ENCODE measurements at places on chromosomes 6 and 20. TPM values are rescaled to one million over a fixed set of nuclear protein-coding genes. Genes with fewer than 3 reads are reported as not detected.

Gene CGA
- not detected for total RNA-seq

Gene HLA-C
- total RNA-seq: 237 TPM

Gene FAM209B
- total RNA-seq: not detected

Gene TEAD3
- total RNA-seq: 11.6 TPM

Gene EPHA7
- 0.05 TPM for total RNA-seq

Gene LMBRD1
- total RNA-seq: 48.4 TPM

Gene PPP1R16B
- 0.44 TPM for total RNA-seq

Gene ZNF133
- 7.9 TPM for total RNA-seq

Gene SENP6
- total RNA-seq: 44.1 TPM

Gene TGM3
- not detected for total RNA-seq

Gene APCDD1L
- 14.9 TPM for total RNA-seq

Gene SPINT3
- total RNA-seq: not detected

Gene ADGRB3
- 6.4 TPM for total RNA-seq

Gene SNX14
- 69.4 TPM for total RNA-seq

Gene FERMT1
- 4.9 TPM for total RNA-seq

Gene ADGB
- total RNA-seq: not detected

Gene PRIM2
- total RNA-seq: 5.7 TPM

Gene RBBP8NL
- not detected for total RNA-seq

Gene ADAM33
- 14.1 TPM for total RNA-seq

Gene SMIM8
- 7.3 TPM for total RNA-seq

Gene MATN4
- total RNA-seq: not detected

Gene GJA10
- total RNA-seq: not detected

Gene TFEB
- total RNA-seq: 6.2 TPM

Gene ULBP3
- total RNA-seq: 3.0 TPM

Gene OR12D3
- total RNA-seq: not detected

Gene MLN
- not detected for total RNA-seq

Gene CRISP2
- total RNA-seq: not detected

Gene FYN
- 74.5 TPM for total RNA-seq

Gene VGLL2
- not detected for total RNA-seq

Gene SMOC2
- 1.5 TPM for total RNA-seq

Gene CABLES2
- 3.6 TPM for total RNA-seq

Gene SOBP
- 13.7 TPM for total RNA-seq

Gene CNKSR3
- total RNA-seq: 6.6 TPM

Gene VWA7
- 0.10 TPM for total RNA-seq

Gene STXBP5
- 59.5 TPM for total RNA-seq

Gene RSPH9
- not detected for total RNA-seq

Gene TSBP1
- not detected for total RNA-seq

Gene NUP43
- total RNA-seq: 27.1 TPM

Gene SNAP25
- 0.49 TPM for total RNA-seq

Gene TP53TG5
- not detected for total RNA-seq

Gene LY6G6F
- not detected for total RNA-seq

Gene PXMP4
- 8.8 TPM for total RNA-seq

Gene RNF144B
- total RNA-seq: 0.64 TPM

Gene MOXD1
- 38.4 TPM for total RNA-seq

Gene SNAP91
- total RNA-seq: not detected

Gene BANF2
- not detected for total RNA-seq

Gene PNLDC1
- 0.81 TPM for total RNA-seq

Gene OLIG3
- total RNA-seq: not detected

Gene TCP11
- total RNA-seq: 0.39 TPM

Gene TNXB
- 35.8 TPM for total RNA-seq

Gene ENPP1
- 1.2 TPM for total RNA-seq

Gene SPATA25
- 1.7 TPM for total RNA-seq

Gene PRICKLE4
- total RNA-seq: 2.6 TPM

Gene SPTLC3
- total RNA-seq: 13.9 TPM

All from cardiac ventricle fibroblast (primary cell).